ENCODE measurements at places on chromosomes 2 and 18.

- no peak for DNase-seq
These were observed 167.9 kb downstream of the CCDC102B start for GRCh38 chr18:68965817-68966216.

DNA sequence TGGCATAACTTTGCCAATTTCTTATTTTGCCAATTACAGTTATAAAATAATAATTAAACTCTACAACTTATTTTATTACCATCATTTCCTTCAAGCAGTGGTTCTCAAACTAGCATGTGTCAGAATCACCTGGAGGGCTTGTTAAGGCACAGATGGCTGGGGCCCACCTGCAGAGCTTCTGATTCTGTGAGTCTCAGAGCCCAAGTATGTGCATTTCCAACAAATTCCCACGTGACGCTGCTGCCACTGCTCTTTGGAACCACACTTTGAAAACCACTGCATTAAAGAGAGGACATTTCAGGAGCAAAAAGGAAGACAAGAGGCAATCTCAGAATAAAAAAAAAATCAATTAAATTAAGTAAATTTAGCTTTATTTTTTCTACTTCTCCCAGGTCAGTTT is 94.0 kb upstream of the HNRNPA3 start:
- DNase-seq: no peak

- DNase-seq: no peak
These were observed 314.7 kb upstream of the GULP1 start for GRCh38 chr2:187976986-187977333.

DNA sequence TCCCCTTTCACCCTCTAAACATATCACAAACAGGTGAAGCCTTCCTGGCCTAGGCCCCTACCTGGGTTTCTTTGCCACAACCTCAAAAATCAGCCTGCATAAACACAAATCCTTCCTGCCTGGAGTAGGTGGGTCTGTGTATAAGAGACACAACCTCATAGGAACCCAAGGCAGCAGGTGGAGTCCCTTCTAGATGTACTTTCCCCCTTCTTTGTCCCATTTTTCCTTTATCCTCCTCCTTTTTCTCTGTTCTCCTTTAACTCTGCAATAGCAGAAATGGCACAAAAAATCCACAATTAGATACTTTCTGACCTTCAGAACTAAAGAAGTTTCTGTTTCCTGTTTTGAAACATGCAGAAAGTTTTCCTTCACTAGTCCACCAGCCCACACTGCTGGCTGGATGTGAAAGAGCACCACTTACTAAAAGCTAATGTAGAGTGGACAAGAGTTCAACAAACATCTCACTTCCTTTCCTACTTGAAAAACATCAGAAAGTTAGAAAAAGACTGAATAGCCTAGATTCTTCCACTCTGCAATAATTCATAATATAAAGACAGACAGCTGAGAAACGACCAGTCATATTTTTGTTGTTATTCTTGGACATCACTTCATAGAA is 11.2 kb downstream of the SLC40A1 start:
- DNase-seq: no peak

- peak; percentile 46 for DNase-seq
These were observed 2.4 kb downstream of the EN1 start for GRCh38 chr2:118845005-118845521.

- no peak for DNase-seq
These were observed 19.1 kb downstream of the KLHL14 start for GRCh38 chr18:32753656-32754260.

DNA sequence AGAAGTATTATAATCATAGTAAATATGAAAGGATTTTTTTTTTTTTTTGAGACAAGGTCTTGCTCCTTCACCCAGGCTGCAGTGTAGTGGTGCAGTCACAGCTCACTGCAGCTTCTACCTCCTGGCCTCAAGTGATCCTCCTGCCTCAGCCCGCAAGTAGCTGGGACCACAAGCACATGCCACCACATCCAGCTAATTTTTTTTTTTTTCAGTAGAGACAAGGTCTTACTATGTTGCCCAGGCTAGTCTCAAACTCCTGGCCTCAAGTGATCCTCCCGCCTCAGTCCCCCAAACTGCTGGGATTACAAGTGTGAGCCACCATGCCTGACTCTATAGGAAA is 301.6 kb upstream of the STON1 start:
- DNase-seq: no peak

- DNase-seq: no peak
These were observed 268.2 kb downstream of the NRXN1 start for GRCh38 chr2:50763776-50764175.

- no peak for DNase-seq
These were observed at the start of gene RSAD2 for GRCh38 chr2:6877402-6878304. RSAD2 (plus strand) TSS chr2:6877777; CDS start chr2:6877801, 24 bp downstream.

DNA sequence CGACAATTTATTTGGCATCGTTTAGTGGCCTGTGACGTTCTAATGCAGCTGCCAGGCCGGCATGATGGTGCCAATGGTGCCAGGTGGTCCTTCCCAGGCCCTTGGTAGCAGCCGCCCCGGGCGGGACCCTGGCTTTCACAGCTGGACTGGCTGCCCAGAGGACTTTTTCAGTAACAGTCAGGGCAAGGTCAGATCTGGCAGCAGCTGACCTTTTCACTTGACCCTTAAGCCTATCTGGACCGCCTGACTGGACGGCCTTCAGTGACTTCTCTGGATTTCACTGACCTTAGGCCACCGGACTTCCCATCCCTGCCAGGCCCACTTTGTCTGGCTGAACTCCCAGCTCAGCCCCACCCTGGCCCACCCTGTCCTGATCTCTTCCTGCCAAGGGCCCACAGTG is 15.9 kb downstream of the TRIB2 start:
- DNase-seq: no peak

- DNase-seq: no peak
These were observed 206.3 kb upstream of the SALL3 start for GRCh38 chr18:78773303-78773755.

DNA sequence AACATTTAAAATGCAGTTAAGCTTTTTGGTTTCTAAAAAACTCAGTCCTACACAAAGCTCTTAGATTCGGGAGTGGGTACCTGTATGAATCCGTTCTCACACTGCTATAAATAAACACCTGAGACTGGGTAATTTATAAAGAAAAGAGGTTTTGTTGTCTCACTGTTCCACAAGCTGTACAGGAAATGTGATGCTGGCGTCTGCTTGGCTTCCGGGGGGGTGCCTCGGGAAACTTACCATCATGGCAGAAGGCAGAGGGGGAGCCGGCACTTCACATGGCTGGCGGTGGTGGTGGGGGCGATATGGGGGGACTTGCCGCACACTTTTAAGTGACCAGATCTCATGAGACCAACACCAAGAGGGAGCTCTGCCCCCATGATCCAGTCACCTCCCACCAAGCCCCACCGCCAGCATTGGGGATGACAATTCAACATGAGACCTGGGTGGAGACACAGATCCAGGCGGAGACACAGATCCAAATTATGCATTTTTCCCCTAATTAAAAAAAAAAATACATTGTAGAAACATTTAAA is 222.5 kb downstream of the GBX2 start:
- no peak for DNase-seq

GRCh38 chr2:54983345-54984220 is 66.7 kb downstream of the RTN4 start:
- no peak for DNase-seq

GRCh38 chr2:162381851-162382250 is 37.9 kb downstream of the GCA start:
- DNase-seq: no peak

- no peak for DNase-seq
These were observed 140.4 kb upstream of the ALPP start for GRCh38 chr2:232238108-232238507.

DNA sequence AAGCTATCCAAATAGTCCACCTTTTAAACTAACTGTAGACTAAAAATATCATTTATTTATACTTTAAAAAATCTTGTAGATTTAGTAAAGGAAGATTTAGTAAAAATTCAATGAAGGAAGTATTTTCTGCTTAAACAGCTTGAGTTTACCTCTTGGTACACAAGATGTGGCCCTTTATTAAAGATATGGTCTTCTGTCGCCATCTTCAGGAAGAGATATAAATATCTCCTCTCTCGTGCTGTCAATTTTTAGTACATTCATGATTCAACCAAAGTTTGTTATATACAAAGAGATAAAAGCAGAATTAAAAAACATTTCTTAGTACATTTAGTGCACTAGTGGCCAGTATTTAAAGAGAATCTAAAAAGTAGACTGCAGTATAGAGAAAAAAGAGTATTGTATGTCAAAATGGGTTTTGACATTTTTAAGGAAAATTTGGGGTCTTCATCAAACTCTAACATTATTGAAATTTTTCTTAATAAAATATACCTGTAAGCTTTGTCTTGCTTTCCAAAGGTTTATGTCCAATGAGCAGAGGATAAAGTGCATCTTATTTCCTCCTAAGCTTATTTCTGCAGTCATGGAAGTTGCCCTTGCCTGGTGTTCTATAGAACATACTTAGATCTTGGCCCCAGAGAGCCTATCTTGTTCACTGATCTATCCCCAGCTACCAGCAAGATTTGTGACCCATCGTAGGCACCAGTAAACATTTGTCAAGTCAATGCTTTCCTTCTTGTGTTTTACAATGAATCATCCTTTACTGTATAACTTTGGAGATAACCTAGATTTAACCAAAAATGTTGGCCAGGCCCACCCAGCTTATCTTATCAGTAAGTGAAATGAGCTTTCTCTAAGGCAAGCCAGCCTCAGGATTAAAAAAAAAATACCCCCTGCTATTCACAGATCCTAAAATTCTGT is 18.5 kb upstream of the EML6 start:
- no peak for DNase-seq

DNA sequence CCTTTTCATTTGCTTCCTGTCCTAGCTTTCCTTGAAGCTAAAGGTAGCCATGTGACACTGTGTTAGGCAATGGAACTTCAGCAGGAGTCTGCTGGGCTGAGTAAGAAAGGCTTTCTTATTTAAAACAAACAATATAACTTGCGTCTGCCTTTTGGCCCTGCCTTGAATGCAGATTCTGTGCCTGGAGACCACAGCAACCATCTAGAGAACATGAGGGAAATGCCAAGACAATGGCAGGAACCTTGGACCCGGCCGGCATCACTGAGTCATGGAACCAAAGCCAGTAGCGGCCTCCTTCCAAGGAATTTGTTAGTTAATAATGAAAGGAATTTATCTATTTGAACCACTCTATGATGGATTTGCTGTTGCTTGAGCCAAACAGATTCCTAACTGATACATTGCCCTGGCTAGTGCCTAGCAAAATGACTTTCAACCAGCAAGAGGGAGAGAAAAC is 207.5 kb upstream of the EPHA4 start:
- DNase-seq: no peak

- no peak for DNase-seq
These were observed 81.0 kb downstream of the TAF4B start for GRCh38 chr18:26307161-26307773.

GRCh38 chr2:175709248-175709647 is 292.8 kb downstream of the LNPK start:
- DNase-seq: no peak

DNA sequence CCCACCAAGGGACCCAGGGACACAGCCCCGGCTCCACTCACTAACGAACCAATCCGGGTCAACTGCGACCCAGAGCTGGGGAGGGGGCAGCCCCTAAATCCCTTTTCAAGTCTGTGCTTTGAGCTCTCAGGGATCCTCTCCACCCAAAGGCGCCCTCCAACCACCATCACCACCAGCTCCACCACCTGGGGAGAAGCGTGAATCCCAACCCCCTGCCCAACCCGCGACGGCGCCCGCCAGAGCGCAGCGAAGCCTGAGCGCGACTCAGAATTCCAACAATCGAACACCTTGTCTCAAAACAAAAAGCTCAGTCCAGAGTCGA is 497 bp downstream of the DSC3 start:
- no peak for DNase-seq

DNA sequence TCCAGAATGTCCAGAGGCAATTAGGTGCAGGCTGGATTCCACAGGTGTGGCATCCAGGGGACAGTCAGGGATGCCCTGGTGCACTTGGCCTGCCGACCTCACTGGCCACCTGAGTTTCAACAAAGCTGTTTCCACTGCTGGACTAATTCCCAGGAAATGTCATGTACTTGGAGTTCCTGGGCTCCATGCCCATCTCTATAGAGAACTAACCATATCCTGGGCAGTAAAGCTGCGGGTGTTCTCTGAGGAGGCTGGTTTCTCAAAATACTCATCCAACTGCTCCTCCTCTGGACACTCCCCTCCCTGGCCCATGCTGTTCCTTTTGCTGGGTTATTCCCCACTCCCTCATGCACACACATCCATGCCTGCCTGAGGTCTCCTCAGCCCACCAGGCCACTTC is 161.9 kb upstream of the SKOR2 start:
- DNase-seq: no peak

- no peak for DNase-seq
These were observed 327.6 kb upstream of the MMADHC start for GRCh38 chr2:149915151-149915550.

GRCh38 chr2:133171393-133172004 is 396.8 kb downstream of the NCKAP5 start:
- peak; percentile 65 for DNase-seq

- DNase-seq: no peak
These were observed 34.0 kb downstream of the TTLL4 start for GRCh38 chr2:218744615-218745014.

DNA sequence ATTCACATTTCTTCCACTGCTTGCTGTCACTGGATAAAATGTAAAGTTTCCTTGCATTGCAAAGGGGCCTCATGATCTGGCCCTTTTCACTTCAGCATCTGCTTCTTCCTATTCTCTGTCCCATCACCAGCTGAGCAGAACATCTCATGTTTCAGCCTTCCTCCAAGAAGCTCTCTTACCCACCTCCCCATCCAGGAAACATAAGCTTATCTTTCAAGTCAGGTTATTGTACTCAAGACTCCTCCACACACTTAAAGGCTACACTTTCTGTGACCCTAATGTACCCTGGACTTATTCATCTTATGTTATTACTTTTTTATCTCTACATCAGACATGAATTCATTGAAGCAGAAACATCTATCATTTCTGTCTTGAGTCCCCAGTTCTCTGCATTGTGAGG is 230.5 kb downstream of the PMAIP1 start:
- DNase-seq: no peak

- no peak for DNase-seq
These were observed 151.5 kb downstream of the ASXL3 start for GRCh38 chr18:33729556-33729955.

DNA sequence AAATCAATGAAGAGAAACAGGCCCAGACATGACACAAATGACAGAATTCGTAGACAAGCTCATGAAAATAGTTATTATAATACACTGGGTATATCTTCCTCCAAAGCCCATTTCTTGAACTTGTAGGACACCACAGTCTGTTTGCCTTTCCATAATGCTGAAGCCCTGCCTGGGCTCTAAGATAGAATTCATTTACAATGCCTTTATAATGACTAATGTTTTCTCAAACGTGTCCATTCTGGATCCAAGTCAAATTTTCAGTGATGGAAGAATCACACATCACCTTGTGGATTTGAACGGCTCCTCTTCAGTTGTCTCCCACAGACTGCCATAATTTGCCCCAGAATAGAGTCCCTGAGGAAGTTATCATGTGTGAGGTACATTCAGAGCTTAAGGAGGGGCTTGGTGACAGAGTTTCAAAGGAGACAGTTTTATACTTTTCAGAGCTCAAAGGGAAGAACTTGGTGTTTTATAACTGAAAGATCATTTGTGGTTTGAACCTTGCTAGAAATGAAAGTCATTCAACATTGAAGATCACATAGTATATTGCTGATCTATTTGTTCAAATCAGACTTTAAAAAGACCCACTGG is 38.2 kb downstream of the CASP8 start:
- no peak for DNase-seq
